Left hindlimb (tissue), 1 donor: ENCODE measurements at places on chromosomes 6 and 20.

DNA sequence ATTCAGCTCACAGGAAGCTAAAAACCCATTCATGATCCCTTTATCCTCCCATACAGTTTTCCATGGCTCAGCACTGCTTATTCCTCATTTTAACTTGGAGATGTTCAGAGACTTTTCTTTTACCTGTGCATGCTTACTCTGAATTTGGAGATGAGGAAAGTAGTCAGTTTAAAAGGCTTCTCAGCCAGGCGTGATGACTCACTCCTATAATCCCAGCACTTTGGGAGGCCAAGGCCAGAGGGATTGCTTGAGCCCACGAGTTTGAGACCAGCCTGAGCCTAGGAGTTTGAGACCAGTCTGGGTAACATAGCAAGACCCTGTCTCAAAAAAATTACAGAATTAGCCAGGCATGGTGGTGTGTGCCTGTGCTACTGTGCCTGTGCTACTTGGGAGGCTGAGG is 30.3 kb upstream of the TMEM217 start:
- no peak for DNase-seq

- DNase-seq: no peak
Measured at GRCh38 chr6:80872951-80873308, 766.5 kb downstream of the BCKDHB start.

DNA sequence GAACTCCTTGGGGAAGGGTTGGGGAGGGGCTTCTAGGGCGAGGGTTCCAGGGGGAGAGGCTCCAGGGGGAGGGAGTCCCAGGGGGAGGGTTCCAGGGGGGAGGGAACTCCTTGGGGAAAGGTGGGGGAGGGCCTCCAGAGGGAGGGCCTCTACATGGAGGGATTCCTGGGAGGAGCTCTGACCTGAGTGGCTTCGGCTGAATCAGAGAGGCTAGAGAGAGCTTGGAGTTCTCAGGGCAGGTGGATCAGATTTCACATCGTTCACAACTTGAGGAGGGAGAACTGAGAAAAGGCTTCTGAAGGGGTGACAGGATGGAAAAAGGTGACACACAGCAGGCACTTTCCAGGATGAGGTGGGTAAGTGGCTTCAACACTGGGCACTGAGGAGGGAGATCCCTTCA is 49.1 kb downstream of the DAAM2 start:
- DNase-seq: no peak

GRCh38 chr20:24436160-24436559 is 33.3 kb upstream of the SYNDIG1 start:
- DNase-seq: no peak

DNA sequence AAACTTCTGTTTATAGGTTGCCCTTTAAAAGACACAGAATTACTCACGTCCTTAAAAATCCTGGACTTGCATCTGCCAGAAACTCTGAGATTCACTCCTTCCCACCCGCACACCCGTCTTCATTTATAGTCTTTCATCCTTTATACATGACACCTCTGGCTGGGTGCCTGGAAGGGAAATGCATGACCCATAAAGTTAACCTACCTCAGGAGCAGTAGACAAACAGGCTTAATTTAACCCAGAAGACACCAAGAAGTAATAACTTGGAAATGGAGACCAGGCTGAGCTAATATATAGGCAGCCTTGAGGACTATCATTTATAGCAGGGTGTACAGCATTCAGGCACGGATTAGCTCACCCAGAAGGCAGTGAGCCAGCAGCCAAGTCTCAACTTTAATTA is 429.0 kb upstream of the NRSN1 start:
- DNase-seq: peak; percentile 61

- DNase-seq: no peak
Measured at GRCh38 chr6:139254196-139254595, 37.6 kb downstream of the TXLNB start.

GRCh38 chr6:34177181-34177591 is 31.3 kb upstream of the GRM4 start:
- no peak for DNase-seq

DNA sequence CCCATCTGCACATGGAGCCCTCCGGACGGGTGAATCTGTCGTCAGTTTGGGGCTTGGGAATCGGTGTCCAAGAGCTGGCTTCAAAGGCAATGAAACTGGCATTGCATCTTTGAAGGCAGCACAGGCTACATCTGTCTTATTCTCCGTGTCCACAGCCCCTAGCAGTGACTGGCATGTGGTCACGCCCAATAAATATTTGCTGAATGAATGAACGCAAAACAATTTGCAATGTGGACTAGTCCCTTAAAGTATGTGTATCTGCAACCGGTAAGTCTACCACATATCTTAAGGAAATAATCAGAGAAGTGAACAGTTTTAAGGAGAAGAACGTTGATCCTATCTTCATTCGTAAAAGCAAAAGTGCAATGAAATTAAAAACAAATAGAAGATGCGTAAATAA is 8.0 kb upstream of the PMEPA1 start:
- DNase-seq: no peak

GRCh38 chr6:147752689-147753403 is 244.4 kb downstream of the SAMD5 start:
- no peak for DNase-seq

- DNase-seq: no peak
Measured at GRCh38 chr20:35467339-35468224, 12.2 kb downstream of the CEP250 start.

DNA sequence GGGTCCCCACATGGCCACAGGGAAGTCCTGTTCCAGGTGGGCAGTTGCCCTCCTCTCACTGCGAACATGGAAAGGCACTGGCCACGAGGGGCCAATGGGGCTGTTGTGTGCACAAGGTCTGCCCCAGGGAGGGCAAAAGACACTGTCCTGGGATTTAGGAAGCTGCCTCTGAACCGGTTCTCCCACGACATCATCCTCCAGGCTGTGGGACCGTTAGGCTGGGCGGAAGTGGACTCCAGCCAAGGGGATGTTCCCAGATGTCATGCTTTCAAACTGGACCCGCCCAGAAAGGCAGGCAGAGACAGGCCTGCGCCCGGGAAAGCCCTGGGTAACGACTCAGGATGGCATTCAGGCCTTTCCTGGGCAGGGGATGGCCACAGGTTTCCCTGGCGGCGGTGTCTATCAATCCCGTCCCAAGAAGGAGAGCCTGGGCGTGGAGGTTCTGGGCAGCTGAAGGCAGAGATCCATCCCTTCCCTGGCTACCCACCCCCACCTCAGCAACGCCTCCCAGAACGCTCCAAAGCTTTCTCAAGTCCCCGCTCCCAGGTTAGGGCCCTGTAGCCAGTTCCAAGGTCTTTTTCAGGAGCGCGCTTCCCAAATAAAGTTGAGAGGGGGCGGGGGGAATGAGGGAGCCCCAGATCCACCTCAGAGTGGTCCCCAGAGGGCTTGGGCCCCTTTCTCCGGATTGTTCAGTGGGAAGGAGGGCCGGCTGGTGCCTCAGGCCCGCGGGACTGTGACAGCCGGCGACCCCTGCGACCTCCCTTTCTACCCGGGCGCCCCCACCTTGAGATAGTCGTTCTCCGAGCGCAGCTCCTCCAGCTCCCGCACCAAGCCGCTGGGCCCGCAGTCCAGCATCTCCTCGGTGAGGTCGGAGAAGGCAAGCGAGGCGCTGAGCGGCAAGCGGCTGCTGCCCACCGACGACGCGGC is 13.8 kb upstream of the TLDC2 start:
- peak; percentile 88 for DNase-seq

GRCh38 chr6:139748353-139749146 is 374.1 kb upstream of the CITED2 start:
- no peak for DNase-seq

GRCh38 chr20:41923624-41924023 is 305.4 kb upstream of the CHD6 start:
- DNase-seq: no peak

GRCh38 chr6:70474751-70475150 is 61.4 kb downstream of the FAM135A start:
- no peak for DNase-seq

DNA sequence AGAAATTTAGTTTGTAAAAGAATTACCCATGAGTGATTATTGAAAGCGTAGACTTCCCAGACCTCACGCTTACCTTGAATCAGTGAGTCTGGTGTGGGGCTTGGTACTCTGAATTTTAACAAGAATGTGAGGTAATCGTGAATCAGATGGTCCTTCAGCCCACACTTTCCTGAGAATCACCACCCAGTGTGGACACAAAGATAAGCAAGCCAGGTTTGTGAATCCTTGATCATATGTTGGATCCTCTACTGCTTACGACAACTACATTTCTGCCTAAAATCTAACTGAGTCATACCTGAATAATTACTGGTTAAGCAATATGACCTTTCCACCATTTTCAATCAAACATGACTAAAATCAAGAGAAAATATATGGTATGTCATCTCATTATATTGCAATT is 589.3 kb downstream of the TFAP2A start:
- DNase-seq: no peak

GRCh38 chr6:53044071-53044470 is 21.1 kb upstream of the FBXO9 start:
- DNase-seq: no peak

DNA sequence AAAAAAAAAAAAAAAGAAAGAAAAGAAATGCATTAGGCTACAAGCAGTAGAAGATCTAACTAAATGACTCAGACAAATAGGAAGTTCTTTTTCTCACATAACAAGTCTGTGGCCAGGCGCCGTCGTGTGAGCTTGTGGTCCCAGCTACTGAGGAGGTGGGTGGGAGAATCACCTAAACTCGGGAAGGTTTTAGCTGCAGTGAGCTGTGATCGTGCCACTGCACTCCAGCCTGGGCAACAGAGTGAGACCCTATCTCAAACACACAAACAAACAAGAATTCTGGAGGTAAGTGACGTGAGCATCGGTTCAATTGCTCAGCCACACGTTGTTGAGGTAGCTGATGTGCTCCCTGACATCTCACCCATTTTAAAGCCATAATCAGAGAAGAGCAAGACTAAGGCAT is 37.9 kb upstream of the SLC23A2 start:
- DNase-seq: no peak

DNA sequence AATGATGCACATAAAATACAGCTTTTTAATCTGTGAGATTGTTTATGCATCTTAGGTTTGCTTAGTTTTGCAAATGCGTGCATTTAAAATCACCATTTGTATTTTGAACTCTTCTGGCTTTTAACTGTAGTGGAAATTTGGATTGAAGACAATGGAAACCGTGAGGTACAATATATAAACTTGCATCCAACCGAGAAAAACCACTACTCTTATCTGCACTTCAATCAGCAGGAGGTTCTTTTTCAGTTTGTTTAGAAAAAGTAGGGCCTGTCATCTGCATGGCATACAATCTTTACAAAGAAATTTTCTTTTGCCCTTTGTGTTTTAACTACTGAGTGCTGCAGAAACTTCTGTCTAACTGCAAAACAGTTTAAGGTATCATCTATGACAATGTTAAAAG is 132.8 kb downstream of the LAMA2 start:
- DNase-seq: no peak

- DNase-seq: no peak
Measured at GRCh38 chr6:22003287-22003686, 293.5 kb downstream of the PRL start.

DNA sequence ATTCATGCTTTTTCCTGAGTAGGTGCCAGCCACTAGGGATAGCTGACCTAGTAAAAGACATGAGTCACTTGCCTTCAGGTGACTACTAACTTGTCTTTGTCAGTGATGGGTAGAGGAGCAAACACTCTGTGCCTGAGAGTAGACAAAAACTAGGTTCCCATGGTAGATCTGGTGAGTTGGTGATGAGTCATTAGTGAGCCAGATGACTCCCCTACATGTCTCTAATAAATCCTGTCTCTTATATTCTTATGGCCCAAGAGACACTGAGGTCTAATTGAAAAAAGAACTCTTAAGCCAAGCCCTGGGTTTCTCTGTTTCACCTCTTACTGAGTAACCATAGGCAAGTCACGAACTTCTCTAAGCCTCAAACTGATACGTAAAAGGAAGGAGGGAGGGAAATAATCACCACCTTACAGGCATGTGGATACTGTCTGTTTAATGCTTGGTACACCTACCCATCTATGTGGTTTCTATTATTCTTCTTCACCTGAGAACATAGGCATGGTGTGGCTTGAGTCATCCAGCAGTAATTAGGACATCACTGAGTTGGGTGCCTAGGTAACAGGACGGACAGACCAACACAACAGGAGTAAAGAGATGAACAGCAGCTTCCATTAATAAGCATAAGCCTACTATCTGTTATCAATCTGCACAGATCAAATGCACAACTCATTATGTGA is 20.3 kb downstream of the TTPAL start:
- no peak for DNase-seq

DNA sequence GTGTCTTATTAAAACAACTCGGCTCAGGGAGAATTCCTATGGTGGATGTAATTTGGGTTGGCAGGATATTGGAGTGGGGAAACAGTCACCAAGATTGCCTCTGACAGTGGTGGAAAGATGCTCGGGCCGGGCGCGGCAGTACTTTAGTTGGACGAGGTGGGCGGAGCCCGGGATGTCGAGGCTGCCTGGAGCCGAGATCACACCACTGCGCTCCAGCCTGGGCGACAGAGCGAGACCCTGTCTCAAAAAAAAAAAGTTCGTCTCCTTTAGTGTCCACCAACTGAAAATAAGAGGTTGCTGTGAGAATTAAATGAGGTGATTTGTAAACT is 621 bp downstream of the NOL7 start:
- peak; percentile 49 for DNase-seq

GRCh38 chr6:130303431-130303830 is 62.4 kb upstream of the TMEM200A start:
- DNase-seq: no peak

GRCh38 chr6:66897576-66897975 is 1190.5 kb upstream of the EYS start:
- DNase-seq: no peak
